ENCODE measurements at places on chromosomes 5 and 9. TPM values are rescaled to one million over a fixed set of nuclear protein-coding genes. Genes with fewer than 3 reads are reported as not detected.

The CDC23 gene
- total RNA-seq: 38.4 TPM

The ZNF366 gene
- total RNA-seq: not detected

The HMMR gene
- total RNA-seq: 119 TPM

The PCDHA10 gene
- not detected for total RNA-seq

The CCDC192 gene
- not detected for total RNA-seq

The SLC30A5 gene
- 35.2 TPM for total RNA-seq

The FIBCD1 gene
- total RNA-seq: not detected

The FAT2 gene
- not detected for total RNA-seq

The C5 gene
- total RNA-seq: 2.2 TPM

The IRGM gene
- total RNA-seq: 4.7 TPM

The AJM1 gene
- 6.7 TPM for total RNA-seq

The SPINK4 gene
- not detected for total RNA-seq

The PCDHA12 gene
- total RNA-seq: not detected

The IL5 gene
- total RNA-seq: not detected

The SLC46A2 gene
- total RNA-seq: not detected

The SLCO4C1 gene
- total RNA-seq: 0.07 TPM

The GRAMD2B gene
- total RNA-seq: 9.6 TPM

The NFX1 gene
- 43.7 TPM for total RNA-seq

The DBH gene
- not detected for total RNA-seq

The CYLC2 gene
- total RNA-seq: not detected

The PCA3 gene
- not detected for total RNA-seq
